ENCODE measurements at places on chromosomes 4 and X.

DNA sequence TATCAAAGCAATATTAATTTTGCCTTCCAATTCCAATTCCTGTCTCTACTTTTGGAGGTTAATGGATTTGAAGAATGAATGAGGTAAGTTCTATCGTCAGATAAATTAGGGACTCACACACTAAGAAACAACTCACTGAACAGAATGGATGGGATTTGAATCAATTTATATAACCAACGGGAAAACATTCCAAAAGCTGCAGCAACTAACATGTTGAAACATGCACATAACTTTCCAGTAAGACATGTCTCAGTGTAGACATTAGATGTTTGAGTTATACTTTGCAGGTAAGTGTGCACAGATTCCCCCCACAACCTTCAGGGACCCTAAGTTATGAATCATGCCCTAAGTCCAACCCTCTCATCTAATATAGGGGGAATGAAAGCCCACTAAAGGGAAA lies 34.3 kb downstream of the TFDP3 start:
- no peak for DNase-seq

DNA sequence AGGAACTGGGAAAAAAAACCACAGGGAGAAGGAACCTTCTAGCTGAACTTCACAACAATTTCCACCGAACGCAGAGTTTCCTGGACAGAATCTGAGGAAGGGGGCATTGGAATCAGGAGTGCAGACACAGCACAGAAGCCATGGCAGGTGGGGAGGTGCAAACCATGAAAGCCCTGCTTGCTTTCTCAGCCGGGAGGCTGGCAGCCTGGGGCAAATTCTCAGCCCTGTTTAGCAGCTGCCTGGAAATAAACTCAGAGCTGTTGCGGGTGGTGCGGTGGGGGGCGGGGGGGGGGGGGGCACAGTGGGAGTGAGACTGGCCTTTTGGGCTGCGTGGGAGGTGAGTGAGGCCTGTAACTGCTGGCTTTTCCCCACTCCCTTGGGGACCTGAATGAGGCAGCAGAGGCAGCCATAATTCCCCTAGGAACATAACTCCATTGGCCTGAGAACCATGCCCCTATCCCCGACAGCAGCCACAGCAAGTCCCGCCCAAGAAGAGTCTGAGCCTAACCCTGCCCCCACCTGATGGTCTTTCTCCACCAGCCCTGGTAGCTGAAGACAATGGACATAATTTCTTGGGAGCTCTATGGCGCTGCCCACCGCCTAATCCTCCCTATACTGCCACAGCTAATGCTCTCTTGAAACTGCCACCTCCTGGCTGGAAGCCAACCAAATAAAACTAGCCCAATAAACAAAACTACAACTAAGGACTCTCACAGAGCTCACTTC lies 176.3 kb downstream of the FAM13A start:
- DNase-seq, result no peak

GRCh38 chr4:184310881-184311709 lies 93.4 kb upstream of the ENPP6 start:
- DNase-seq, result peak; percentile 89

DNA sequence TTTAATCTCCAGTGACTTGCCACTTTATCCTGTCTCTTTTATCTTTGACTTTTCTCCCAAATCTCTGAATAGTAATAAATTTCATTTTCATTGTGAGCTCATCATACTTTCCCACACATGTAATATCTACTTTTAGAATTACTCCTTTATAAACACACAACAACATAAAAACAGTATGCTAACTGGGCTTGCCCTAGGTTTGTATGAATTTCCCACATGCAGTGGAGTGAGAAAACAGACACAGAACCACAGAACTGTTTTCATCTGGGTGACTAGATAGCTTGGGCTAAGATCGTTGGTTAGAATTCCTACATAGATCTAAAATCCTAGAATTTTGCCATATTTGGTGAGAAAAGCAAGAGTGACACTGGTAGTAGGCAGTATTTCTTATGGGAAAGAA lies 409.5 kb downstream of the SPRY1 start:
- DNase-seq, result no peak

GRCh38 chr4:98546910-98547594 lies 111.4 kb downstream of the TSPAN5 start:
- DNase-seq, result no peak

- no peak for DNase-seq
Observed at GRCh38 chr4:105155426-105155825, 8.8 kb downstream of the TET2 start.

GRCh38 chr4:55635282-55635681 lies 816 bp downstream of the NMU start:
- DNase-seq, result no peak

- DNase-seq, result no peak
Observed at GRCh38 chr4:185869427-185869826, 57.4 kb upstream of the SORBS2 start.

DNA sequence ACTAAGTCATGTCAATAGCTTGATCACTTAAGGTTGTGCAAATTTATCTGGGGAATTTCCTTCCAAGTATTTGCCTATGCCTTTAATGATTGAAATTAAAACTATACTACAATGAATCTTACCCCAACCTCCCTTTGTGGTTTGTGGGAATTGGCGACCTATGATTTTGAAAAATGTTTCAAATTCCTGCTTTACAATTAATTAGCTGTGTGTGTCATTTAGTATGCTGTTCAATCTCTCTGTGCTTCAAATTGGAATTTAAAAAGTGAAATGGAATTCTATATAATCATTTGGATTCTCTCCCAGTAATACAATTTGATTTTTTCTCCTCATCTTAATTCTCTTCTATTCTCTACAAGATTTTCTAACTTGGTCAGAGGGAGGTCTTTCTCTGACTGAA lies 2319.5 kb downstream of the ARAP2 start:
- DNase-seq, result no peak

DNA sequence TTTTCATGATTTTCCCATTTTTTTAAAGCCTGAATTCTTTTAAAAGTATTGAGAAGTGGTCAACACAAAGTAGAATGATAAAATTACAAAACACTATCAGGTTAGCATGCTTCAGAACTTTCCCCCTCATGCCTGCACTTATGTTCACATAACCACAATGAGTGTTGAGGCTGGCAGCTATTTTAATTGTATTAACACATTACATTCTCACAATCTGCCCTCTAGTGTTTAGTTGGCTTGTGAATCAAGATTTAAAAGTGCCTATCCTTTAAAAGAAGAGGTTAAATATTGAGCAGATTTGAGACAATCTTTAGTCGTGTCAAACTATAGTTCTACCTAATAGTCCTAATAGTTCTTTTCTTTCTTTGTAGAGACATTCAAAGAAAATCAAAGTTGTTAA lies 93.6 kb upstream of the NAP1L5 start:
- no peak for DNase-seq

GRCh38 chrX:952816-953215 lies 259.6 kb downstream of the CRLF2 start:
- DNase-seq, result no peak

DNA sequence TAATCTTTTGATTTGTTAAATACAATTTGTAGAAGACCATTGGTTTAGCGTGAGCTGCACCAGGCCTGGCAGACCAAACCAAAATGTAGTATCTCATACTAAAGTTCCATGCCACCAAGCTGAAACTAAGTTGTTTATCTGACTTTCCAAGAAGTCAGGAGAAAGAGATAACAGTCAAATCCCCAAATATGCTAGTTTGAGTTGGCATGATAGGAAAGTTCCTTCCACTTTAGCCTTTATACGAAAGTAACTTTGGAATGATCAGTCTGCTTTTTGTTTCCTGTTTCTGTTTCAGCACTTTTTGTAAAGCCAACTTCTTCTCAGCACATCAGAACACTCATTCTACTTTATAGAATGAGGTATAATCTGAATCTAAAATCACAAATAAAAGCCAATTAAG lies 449.2 kb downstream of the GRXCR1 start:
- no peak for DNase-seq

DNA sequence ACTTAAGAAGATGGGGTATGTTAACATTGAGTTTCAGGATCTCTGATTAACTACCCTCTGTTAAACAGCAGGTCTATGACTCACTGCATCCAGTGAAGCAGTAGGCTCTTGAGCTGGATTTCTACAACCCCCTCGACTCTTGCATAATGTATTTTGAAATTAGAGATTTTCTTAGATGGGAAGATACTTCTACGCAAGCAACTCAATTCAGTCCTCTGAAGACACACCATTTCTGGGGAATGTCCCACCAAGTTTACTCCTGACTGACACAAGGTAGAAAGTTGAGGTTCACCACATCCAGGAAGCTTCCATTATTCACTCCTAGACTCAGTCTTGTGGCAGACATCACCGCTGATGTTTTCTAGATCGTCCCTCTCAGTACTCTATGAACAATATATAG lies 12.9 kb downstream of the PALLD start:
- DNase-seq, result no peak

GRCh38 chrX:45712067-45712466 lies 511.4 kb upstream of the DIPK2B start:
- no peak for DNase-seq

- DNase-seq, result no peak
Observed at GRCh38 chrX:128464116-128464515, 411.9 kb upstream of the ACTRT1 start.

DNA sequence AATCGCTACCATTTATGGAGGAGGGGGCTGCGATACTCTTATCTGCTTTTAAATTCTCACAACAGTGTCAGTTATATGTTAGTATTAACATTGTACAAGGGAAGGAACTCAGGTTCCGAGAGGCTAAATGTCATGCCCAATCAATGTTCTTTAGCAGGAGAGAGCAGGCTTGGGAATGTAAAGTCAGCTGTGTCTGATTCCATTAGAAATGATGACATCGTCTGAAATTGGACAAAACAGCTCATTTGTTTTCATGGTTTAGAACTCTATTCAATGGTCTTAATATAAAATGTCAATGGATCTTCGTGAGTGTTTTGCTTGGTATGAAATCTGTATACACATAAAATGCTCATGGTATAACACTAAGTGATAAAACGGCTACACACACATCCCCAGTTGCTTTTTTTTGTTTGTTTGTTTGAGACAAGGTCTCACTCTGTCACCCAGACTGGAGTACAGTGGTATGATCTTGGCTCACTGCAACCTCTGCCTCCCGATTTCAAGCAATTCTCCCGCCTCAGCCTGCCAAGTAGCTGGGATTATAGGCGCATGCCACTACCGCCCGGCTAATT lies 11.9 kb upstream of the SH3KBP1 start:
- DNase-seq, result no peak

- DNase-seq, result no peak
Observed at GRCh38 chr4:90145319-90145718, 18.1 kb downstream of the CCSER1 start.

- no peak for DNase-seq
Observed at GRCh38 chr4:137266511-137266910, 265.8 kb downstream of the PCDH18 start.

- DNase-seq, result no peak
Observed at GRCh38 chr4:3208826-3209225, 40.1 kb upstream of the MSANTD1 start.
